ENCODE measurements at places on chromosomes 7 and 10. TPM values are rescaled to one million over a fixed set of nuclear protein-coding genes. Genes with fewer than 3 reads are reported as not detected.

Gene H2AZ2
- total RNA-seq = 344 TPM

DNA sequence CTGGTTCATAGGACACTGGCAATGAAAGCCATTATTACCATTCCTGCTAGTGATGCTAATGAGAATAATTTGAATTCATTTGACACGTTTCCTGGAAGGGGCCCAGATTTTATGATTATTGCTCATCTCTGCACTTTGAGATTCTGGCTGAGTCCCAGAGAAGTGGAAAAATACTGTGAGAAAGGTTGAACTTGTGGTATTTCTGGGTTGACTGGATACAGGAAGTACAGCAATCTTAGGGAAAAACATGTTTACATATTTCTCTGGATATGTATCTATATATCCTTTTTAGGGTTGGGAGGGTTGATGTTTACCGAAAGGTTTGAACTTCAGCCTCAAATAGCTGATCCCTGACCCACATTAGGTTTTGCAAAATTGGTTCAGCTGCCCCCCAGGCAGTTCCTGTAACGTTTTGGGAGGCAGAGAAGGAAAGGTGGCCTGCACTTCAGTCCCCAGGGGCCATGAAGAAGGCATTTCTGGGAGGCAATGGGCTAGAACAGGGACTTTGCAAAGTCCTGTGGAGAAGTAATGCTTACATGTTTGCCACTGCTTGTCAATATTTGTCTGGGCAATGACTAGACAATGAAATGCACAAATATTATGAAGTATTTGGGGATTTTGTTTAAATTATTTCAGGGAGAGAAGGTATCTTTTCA is 253.7 kb upstream of the PITRM1 start:
- H3K4me3 ChIP-seq = no peak overlapping the region
- no peak for DNase-seq
- H3K4me1 ChIP-seq = peaks cover 8% of the 10 kb centered on the region
- peaks cover 3% of the 10 kb centered on the region for H3K27me3 ChIP-seq
- no peaks in the 10 kb centered on the region for H3K36me3 ChIP-seq
- H3K27ac ChIP-seq = no peak overlapping the region

DNA sequence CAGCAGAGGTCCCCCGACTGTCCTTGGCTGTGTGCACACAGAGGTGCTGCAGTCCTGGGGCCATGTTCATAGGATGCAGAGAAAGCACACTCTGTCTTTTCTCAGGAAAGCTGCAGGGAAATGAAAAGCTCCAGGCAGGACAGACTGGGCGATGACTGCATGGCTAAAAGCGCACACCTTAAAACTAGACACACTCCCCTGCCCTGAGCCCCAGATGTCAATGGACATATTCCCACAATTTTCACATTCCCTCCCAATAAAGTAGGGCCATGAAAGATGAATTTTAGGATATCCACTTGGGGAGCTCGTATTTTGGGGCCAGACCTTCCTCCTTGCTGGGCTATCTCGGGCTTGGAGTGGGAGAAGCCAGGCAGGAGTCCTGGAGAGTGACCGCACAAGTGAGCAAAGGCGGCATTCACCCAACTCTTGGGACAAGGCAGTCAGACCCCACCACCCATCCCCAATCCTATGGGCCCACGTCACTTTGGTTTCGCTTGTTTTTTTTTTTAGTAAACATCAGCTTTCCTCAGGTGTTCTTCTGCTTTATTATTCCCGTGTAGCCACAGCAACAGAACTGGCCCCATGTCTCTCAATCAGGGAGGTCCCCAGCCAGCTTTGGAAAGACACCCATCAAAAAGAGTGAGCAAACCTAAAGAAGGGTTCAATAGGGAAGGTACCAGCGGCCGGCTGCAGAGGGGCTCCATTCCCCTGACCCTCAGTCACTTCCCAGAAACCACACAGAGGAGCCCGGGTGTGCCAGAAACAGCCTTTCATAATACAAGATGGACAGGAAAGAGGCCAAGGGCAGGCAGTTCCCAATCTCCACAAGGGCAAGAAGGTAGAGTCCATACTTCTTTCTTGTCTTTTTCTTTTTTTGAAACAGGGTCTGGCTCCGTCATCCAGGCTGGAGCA is 12.7 kb downstream of the GPRIN2 start:
- peaks cover 5% of the 10 kb centered on the region for H3K4me1 ChIP-seq
- no peak overlapping the region for H3K27ac ChIP-seq
- H3K4me3 ChIP-seq = no peak overlapping the region
- peaks cover 32% of the 10 kb centered on the region for H3K27me3 ChIP-seq
- no peaks in the 10 kb centered on the region for H3K36me3 ChIP-seq

- H3K4me1 ChIP-seq = no peaks in the 10 kb centered on the region
- H3K27ac ChIP-seq = no peak overlapping the region
- no peak for DNase-seq
- H3K4me3 ChIP-seq = no peak overlapping the region
Observed at GRCh38 chr7:141103847-141104429, 30.1 kb downstream of the TMEM178B start.

Gene FAM25G
- total RNA-seq = not detected

- H3K36me3 ChIP-seq = no peaks in the 10 kb centered on the region
- no peak for DNase-seq
- H3K27me3 ChIP-seq = peaks cover 29% of the 10 kb centered on the region
- H3K27ac ChIP-seq = no peak overlapping the region
Observed at GRCh38 chr7:158209435-158209834, 378.2 kb downstream of the PTPRN2 start.

DNA sequence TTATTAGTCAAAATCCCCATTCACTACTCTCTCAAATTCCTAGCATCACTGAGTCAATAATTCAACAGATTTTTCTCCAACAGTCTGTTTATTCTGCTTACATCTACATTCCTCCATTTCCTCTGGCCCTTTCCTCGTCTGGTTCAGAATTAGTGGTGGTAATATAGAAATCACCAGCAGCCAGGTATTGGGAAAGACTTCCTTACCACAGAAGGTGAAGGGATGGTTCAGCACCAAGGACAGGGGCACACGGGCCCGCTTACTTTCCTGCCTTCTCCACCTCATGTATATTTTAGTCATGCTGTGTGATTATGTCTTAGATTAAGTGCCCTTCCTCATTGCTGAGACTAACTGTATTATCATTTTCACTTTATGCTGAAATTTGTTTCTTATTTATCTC is 70.4 kb upstream of the APBB1IP start:
- no peak overlapping the region for H3K27ac ChIP-seq
- no peaks in the 10 kb centered on the region for H3K27me3 ChIP-seq
- H3K4me1 ChIP-seq = no peaks in the 10 kb centered on the region
- no peak overlapping the region for H3K4me3 ChIP-seq
- H3K36me3 ChIP-seq = no peaks in the 10 kb centered on the region

Data from activated naive CD4-positive, alpha-beta T cell treated with anti-CD3 and anti-CD28 coated beads for 36 hours (primary cell).